Pancreas (tissue), 10 donors: ENCODE measurements at places on chromosomes 4 and X. TPM values are rescaled to one million over a fixed set of nuclear protein-coding genes. Genes with fewer than 3 reads are reported as not detected.

MECP2 gene
- total RNA-seq, result 24.7 TPM

ATP1B4 gene
- not detected for total RNA-seq

GRCh38 chr4:87025614-87026041 is 90.8 kb downstream of the AFF1 start:
- DNase-seq, result no peak

PCSK1N gene
- 49.0 TPM for total RNA-seq

DNA sequence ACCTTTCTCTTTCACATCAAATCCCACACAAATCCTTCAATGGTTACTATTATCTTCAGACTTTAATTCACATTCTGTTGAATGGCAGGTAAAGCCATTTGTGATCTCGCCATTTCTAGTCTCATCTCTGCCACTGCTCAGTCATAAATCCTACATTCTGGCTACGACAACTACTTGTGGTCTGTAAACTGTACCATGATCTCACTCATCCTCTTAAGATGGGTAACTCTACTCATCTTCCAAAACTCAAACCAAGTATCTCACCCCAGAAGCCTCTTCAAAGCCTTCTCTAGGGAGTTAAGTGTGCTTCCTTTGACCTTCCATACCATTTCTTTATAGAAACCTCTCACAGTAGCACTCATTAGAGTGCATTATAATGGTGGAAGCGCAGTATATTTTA is 101.8 kb downstream of the NEK1 start:
- DNase-seq, result no peak

DNA sequence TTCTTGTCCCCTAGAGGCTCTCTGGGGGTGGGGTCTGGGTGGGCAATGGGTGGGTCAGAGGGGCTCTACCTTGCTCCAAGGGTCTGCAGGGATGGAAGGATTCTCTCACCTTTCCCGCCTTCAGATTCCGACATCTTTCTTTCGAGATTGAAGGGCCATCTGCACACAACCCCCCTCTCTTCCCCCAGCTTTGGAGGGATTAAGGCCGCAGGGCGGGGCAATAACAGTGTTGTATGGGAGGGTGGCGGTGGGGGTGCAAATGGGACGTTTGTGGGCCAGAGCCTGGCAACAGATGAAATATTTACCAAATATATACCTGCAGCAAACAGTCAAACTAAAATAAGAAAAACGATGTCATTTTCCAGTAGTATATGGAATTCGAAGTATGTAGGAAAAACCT is at the start of gene CACNA1F:
Gene CACNA1F, minus strand, starts transcription at position 165 of the 400 bp plus-strand sequence. Its CDS starts 31 bp downstream, at position 134.
- DNase-seq, result no peak

TCEAL7 gene
- 0.12 TPM for total RNA-seq

- DNase-seq, result no peak
Observed at GRCh38 chrX:71634366-71634765, 16.1 kb upstream of the CXCR3 start.

- DNase-seq, result no peak
Observed at GRCh38 chrX:72169008-72169728, 12.4 kb upstream of the PIN4 start.

NUDT11 gene
- 2.3 TPM for total RNA-seq

GRCh38 chr4:89299153-89299791 is 8.3 kb downstream of the GPRIN3 start:
- DNase-seq, result no peak

GRCh38 chr4:40305328-40306170 is 29.6 kb upstream of the CHRNA9 start:
- no peak for DNase-seq

GRCh38 chr4:17427991-17428390 is 83.9 kb downstream of the QDPR start:
- no peak for DNase-seq

RBM46 gene
- total RNA-seq, result not detected

DNA sequence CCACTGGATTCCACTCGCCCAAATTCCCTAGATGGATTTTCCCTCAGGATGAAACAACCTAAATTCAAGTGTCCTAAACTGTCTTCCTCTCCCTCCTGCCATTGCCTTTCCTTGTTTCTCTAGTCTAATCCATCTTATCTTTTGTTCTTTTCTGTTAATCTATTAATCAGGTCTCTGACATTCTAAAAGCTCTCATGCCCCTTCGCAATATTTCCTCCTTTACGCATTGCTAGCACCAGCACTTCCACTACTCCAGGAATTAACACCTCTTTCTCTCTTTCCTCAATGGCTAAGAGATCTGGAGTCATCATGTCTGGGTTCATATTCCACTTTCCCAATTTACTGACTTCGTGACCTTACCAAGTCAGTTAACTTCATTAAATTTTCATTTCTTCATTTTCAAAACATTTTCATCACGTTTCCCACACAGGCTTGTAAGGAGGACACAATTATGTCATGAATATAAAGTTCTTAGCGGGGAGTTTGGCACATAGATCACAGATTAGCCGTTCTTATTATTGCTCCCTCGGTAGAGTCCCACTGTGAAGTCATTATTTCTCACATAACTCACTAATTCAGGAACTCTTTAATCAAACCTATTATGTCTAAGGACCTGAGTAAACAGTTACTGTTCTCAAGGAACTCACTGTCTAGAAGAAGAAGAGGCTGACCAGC is 45.3 kb downstream of the FAT4 start:
- DNase-seq, result no peak

GYPE gene
- total RNA-seq, result 0.16 TPM

DNA sequence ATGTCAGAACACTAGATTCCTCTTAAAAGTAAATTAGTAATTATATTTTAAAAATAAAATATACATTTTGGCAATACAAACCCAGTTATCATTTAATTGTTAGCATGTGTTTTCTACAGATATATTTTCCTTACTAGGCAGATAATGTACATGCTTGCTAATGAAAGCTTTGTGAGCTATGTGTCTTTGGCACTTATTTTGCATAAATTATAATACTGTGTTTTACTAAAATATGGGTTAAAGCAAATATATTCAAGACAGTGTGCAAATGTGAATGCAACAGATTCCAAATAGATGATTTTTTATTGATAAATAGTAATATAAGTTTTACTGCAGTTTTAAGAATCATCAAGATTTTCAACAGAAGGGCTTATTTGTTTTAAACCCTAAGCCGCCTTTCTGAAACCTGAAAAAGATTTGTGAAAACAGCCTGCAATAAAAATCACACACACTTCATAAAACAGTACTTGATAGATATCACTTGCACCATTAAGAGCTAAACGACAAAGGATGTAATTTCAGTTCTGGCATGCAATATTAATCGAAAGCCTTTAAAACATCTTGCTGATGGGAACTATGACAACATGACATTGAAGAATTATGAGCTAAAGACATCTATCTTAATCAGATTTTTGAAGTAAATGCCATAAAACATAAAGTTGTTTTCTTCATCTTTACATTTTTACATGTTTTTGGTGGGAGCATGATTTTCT is 333.3 kb downstream of the DCTD start:
- no peak for DNase-seq

DNA sequence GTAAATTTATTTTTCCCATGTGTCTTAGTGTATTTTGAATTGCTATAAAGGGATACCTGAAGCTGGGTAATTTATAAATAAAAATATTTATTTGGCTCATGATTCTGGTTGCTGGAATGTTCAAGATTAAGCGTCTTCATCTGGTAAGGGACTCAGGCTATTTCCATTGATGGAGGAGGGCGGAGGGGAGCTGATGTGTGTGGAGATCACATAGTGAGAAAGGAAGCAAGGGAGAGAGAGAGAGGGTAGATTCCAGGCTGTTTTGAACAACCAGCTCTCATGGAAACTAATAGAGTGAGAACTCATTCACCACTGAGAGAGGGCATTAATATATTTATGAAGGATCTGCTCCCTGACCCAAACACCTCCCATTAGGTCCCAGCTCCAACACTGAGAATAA is 39.6 kb upstream of the ADGRL3 start:
- DNase-seq, result no peak

GRCh38 chr4:100190643-100191600 is 654 bp upstream of the DDIT4L start:
- DNase-seq, result no peak

DNA sequence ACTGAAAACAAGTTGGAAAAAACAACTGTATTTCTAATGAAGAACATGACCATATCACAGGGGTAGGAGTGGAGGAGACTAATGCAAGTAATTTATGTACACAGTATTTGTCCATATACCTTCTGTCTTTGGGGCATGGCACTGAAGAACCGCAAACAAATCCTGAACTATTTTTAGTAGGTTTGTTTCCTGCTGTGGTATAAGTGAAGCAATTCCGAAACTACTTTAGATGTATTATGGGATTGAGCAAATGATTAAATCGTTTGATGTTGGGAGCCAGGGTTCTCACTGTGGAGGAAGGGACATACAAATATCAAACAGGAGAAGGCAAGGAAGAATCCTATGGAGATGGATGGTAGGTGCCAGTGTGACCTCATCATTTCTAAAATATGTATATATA is 18.9 kb upstream of the SH3KBP1 start:
- DNase-seq, result no peak

HSFX1 gene
- total RNA-seq, result 0.81 TPM

DNA sequence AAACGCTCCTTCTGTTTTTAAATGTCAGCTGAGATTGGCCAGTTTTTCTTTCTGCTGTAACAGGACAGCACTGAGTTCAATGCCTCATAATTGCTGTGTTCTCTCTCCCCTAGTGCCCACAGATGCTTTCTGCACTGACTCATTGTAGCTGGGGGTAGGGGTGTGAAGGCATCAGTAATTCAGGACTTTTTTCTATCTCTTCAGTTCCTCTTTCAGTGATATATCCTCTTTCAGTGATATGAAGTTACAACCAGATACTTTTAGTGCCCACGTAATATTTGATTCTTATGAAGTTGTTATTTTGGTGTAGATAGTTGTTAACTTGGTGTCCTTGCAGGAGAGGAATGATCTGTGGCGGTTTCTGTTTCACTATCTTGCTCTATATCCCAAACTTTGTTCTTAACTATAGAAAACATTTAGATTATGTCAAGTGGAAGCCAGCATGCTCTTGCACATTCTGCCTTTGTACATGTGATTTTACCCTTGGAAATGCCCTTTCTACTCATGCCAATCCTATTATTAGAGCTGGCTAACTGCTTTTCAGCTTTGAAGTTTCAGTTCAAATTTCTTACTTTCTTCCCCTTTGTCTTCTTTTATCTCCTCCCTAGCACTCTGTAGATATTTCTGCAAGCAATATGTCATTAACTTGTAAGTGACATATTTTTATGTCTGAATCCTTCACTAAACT is 1258.4 kb downstream of the FAM133A start:
- DNase-seq, result no peak

- no peak for DNase-seq
Observed at GRCh38 chrX:119885554-119886428, 9.9 kb upstream of the AKAP14 start.

ERCC6L gene
- total RNA-seq, result not detected

DNA sequence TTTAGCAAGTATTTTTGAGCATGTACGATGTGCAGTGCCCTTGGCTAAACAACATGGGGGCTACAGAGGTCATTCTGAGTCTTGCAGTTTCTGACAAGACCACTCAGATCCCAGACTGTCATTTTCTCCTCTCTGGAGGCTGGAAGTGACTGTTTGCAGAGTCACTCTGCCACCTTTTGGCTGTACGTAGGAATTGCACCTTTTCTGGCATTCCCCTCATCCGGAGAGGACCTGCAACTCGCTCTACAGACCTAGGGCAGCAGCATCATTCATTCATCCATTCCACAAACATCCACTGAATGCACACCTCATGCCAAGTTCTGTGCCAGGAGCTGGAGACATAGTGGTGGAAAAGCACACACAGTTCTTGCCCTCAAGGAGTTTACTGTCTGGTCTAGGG is 160.4 kb upstream of the GPR101 start:
- DNase-seq, result peak; percentile 3

SNCA gene
- 0.35 TPM for total RNA-seq

HTN1 gene
- not detected for total RNA-seq

ITIH6 gene
- not detected for total RNA-seq

HTR2C gene
- total RNA-seq, result not detected

MAGEE1 gene
- 2.0 TPM for total RNA-seq

PROM1 gene
- total RNA-seq, result 21.4 TPM

- DNase-seq, result no peak
Observed at GRCh38 chr4:126405369-126405982, 1090.7 kb downstream of the FAT4 start.

GRCh38 chr4:139619644-139620043 is 46.0 kb upstream of the MGST2 start:
- no peak for DNase-seq

DNA sequence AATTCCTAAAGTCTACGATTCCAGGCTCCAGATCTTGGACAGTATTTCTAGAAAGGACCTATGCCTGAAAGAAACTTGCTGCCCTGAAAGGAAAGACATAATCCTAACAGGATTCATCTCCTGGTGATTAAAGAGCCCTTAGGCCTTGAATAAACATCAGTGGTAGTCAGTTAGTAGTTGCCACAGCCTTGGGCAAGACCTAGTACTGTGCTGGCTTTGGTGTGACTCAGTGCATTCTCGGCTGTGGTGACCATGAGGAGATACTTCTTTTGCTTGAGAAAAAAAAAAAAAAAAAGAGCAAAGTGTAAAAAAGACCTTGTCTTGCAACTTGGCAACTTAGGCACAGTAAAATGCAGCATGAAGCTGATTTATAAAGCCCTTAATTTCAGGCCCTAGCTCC is 188.2 kb downstream of the DCAF12L2 start:
- DNase-seq, result no peak

GRCh38 chrX:140733766-140734342 is 24.3 kb downstream of the LINC00632 start:
- DNase-seq, result peak; percentile 25

MAGEE2 gene
- not detected for total RNA-seq

GRCh38 chr4:2245787-2246275 is 3.9 kb upstream of the HAUS3 start:
- no peak for DNase-seq

DNA sequence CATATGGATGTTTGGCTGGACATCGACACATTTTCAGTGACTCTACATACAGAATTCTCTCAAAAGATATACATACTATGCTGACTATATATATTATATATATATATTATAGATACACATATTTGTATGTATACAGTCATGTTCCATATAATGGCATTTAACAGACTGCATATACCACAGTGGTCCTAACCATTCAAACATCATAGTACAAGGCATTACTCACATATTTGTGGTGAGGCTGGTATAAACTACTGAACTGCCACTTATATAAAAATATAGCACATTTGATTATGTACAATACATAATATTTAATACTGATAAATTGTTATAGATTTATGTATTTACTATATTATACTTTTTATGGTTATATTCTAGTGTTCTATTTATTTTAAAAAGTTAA is 168.5 kb downstream of the IL15 start:
- DNase-seq, result no peak

DNA sequence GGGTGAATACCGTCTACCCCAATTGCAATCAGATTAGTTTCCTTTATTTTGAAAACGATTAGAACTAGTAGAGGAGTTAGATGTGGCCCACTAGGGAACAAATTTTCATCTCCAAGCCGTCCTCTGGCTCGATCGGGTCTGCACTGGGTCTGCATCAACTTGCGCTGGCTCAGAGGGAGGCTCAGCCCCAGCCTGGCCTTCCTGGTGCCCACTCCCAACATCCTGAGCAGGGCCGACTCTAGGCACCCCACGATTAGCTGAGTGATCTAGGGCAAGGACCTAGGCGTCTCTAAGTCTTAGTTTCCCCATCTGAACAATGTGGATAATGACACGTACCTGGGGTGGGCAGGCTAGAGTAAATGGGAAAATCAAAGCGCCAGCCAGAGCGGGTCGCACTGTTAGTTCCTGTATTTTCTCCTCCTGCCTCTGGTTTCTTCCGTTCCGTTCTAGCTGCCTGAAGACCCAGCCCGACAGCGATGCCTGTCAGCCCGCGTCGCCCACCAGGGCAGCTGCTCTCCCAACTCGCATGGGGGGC is 7.7 kb upstream of the HAND2 start:
- no peak for DNase-seq

ZFP42 gene
- total RNA-seq, result 0.06 TPM

- no peak for DNase-seq
Observed at GRCh38 chr4:27360790-27361267, 500.2 kb downstream of the STIM2 start.
